ENCODE measurements at places on chromosomes 13 and 19. TPM values are rescaled to one million over a fixed set of nuclear protein-coding genes. Genes with fewer than 3 reads are reported as not detected.

Gene C5AR2
- total RNA-seq, result 0.32 TPM

Gene CNFN
- total RNA-seq, result not detected

Gene ERICH4
- total RNA-seq, result not detected

Gene DPF1
- 2.3 TPM for total RNA-seq

Gene CD37
- total RNA-seq, result not detected

Gene S1PR5
- not detected for total RNA-seq

Gene KLK7
- total RNA-seq, result 0.32 TPM

Gene VSTM1
- total RNA-seq, result not detected

Gene PCDH20
- 1.5 TPM for total RNA-seq

Gene CADM4
- total RNA-seq, result 0.65 TPM

Gene KCNC3
- not detected for total RNA-seq

Gene SIX5
- total RNA-seq, result 17.2 TPM

Gene TSSK6
- total RNA-seq, result 1.3 TPM

Gene NRTN
- total RNA-seq, result not detected

Gene ATP4B
- not detected for total RNA-seq

Gene SH2D3A
- not detected for total RNA-seq

Gene ZNF442
- total RNA-seq, result 2.4 TPM

Gene SUGP1
- 34.6 TPM for total RNA-seq

Gene SLC6A16
- total RNA-seq, result 0.12 TPM

Gene ZNF880
- total RNA-seq, result 27.6 TPM

Gene HOMER3
- 136 TPM for total RNA-seq

Gene PRR22
- 0.49 TPM for total RNA-seq

Gene ZNF836
- total RNA-seq, result 11.2 TPM

Gene CGB8
- not detected for total RNA-seq

Gene GARIN5A
- total RNA-seq, result not detected

Gene TMEM190
- not detected for total RNA-seq

Gene TTYH1
- not detected for total RNA-seq

Gene FFAR2
- not detected for total RNA-seq

Gene CEACAM4
- not detected for total RNA-seq

Gene ADPRHL1
- total RNA-seq, result 2.3 TPM

Gene PDE4A
- total RNA-seq, result 8.6 TPM

Gene IGFL3
- total RNA-seq, result 0.49 TPM

Gene GADD45B
- total RNA-seq, result 84.1 TPM

Gene ZNF428
- total RNA-seq, result 20.2 TPM

Gene ACP5
- 1.3 TPM for total RNA-seq

Gene EFNB2
- 15.5 TPM for total RNA-seq

Gene CGB2
- not detected for total RNA-seq

Gene NLRP4
- total RNA-seq, result not detected

Gene PLK5
- under 0.01 TPM for total RNA-seq

Gene HSH2D
- not detected for total RNA-seq

Gene TMEM259
- 94.6 TPM for total RNA-seq

Gene PODNL1
- total RNA-seq, result 7.2 TPM

Gene TSKS
- total RNA-seq, result not detected

Measured in hair follicle dermal papilla cell (primary cell).